ENCODE measurements at places on chromosomes 7 and 10.

GRCh38 chr10:98910048-98910447, 325.6 kb downstream of the HPSE2 start:
- DNase-seq: peak; percentile 99

DNA sequence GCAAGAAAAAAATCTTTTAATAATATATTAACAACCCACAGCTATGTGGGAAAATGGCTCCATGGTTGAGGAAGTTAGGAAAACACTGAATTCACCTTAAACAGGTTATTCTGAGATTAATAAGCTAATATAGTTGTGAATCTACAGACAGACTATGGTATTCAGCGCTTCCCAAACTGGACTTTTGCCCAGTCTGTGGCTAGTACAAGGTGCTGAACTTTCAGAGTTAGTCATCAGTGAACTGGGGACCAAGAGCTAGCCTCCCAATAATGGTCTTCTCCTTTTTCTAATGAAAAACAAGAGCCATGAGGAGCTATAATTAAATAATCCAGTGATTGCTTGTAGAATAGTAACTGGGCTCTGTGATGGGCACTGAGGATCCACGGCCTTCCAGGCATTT, 65.3 kb downstream of the FRMPD2 start:
- DNase-seq: no peak

DNA sequence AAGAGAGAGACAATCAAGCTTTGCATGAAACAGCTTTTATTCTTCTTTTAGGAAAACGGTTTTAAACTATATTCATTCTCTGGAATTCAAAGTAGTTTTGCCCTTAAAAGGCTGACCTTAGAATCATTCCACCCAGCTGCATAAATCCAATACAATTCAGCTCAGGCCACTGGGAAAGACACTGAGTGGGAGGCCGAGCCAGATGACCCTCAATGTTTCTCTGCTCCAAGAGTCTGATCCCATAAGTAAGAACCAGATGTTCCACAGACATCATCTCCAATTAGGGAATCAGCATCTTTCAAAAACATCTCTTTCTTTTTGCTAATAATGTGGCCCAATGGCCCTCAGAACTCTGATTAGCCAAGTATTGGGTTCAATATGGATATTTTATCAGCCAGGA, 26.1 kb downstream of the CREB3L2 start:
- no peak for DNase-seq

DNA sequence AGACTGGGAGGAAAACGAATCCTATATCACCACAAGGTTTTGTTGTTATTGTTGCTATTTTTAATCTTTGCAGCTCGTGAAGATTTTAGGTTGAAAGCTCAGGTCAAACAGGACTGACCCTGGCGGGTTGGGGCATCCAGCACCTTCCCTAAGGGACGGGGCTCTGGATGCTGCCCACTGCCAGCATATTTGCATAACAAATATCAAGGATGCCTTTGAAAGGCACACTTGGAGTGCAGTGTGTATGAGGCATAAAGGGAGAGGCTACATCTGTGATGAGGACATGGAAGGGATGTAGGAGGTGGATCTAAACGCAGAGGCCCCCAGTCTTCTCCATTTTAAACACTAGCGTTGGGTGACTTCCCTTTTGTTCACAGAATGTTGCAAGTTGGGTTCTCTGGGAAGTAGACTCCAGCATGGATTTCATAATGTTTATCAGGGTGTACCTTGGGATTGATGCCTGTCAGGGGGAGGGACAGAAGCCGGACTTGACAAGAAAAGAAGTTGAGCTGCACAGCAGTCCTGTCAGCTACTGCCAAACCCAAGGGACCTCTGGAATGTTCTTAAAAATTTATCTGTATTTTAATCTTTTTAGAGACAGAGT, 181.1 kb upstream of the IMMP2L start:
- no peak for DNase-seq

- no peak for DNase-seq
Observed at GRCh38 chr10:43125881-43126731, 12.1 kb upstream of the CSGALNACT2 start.

DNA sequence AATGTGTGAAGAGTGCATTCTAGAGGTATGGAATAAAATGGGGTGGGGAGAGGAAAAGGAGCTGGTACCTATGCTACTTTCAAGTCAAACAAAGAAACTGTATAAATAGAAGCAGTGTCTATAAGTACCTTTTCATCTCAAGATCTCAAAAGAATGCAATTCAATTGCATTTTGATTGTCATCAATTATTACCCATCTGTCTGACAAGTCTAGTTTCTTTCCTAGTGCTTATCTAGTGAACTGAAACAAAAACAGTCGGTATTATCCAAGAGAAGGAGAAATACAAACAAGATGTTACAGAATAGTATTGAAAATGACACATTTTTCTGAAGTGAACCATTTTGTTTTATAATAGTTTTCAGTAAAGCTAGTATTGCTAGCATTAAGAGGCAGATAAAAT, 754.5 kb upstream of the LRRN3 start:
- no peak for DNase-seq

DNA sequence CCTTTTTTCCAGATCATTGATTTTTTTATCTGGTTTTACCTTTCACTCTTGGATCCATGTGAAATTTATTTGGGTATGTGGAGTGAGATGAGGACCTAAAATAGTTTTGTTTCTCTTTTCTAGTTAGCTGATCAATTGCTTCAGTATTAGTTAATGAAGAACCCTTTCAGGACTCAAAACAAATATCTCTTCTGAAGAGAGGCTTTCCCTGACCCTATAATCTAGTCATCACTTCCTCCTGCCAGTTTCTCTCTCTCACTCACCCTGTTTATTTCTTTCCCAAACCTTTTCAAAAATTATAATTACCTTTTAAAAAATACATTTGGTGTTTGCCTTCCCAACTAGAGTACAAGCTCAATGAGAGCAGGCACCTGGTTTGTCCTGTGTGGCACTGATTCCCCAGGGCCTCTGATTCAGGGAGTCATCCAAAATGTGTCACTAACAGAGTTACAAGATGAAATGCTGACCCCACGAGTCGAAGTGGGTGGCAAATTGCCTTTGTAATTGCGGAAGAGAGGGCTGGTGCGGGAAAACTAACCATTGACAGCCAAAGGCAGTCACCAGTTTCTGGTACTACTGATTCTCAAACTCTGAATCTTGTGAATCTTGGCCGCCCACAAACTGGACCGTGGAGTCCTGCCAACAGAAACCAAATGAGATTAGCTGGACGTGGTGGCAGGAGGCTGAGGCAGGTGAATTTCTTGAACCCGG, 2.4 kb downstream of the TMEM140 start:
- no peak for DNase-seq

DNA sequence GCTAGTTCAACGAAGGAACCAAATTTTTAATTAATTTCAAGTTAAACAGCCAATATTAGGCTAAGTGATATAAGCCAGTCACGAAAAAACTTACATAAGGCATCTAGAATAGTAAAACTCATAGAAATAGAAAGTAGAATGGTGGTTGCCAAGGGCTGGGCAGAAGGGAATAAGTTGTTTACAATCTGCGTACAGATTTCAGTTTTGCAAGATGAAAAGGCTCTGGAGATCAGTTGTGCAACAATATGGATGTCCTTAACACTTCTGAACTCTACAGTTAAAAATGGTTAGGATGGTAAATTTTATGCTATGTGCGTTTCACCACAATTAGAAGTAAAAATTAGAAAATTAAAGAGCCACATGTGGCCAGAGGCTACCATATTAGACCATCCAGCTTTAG, 13.3 kb downstream of the SCRN1 start:
- no peak for DNase-seq

DNA sequence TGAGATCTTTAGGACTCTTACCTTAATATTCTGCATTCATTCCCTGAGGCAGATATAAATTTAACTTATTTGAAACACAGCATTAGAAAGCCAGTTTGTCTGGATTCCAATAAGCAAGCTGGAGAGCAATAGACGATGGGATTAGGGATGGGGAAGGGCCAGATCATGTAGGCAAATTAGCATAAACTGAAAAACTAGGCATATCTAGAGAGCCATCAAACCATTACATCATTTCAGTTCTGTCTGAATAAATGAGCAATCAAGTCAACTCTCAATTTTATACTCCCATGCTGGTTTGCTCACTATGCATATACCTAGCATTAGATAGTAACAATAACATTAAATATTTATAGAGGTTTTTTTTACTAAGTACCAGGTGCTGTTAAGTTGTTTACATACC, 583.6 kb upstream of the LRRN3 start:
- no peak for DNase-seq

- DNase-seq: no peak
Observed at GRCh38 chr10:52019656-52020055, 294.4 kb upstream of the DKK1 start.

DNA sequence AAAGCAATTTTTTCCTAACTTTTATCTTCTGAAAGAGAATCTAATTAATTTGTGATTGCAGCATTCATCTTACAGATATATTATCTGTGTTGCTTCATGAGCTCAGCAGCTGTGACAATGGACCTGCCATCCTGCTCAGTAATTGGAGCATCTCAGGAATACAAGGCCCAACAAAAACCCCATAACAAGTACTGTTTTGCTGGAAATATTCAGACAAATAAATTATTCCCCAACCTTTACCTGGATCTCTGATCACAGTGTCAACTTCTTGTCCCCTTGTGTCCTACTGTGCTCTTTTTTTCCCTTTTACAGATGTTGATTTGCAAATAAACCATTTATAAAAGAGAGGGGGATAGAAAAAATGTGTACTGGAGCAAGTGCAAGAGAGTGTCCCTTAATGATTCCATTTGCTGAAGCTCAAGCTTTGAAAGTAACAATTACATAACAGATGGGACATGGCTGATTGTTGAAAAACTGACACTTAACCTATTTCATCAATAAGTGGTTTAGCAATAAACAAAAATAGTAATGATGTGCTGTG, 1063.4 kb upstream of the GHITM start:
- DNase-seq: no peak

DNA sequence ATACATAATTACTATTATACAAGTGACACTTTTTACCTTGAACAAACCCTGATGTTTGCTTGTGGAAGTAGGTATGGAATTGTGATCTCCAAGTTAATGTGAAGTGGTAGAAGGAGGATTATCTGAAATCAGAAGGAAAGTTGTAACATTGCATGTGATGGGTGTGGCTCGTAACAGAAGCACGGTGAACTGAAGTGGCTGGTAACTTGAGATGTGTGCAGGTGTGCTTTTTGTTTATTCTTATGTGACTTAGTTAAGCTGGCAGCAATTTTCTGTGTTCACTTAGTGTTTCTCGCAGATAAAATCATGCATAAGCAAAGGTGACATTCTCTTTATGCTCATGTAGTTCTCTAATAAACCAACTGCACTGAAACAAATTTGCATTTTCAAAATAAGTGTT, 82.3 kb downstream of the ZEB1 start:
- peak; percentile 9 for DNase-seq

GRCh38 chr7:9082203-9082602, 648.8 kb downstream of the NXPH1 start:
- no peak for DNase-seq

DNA sequence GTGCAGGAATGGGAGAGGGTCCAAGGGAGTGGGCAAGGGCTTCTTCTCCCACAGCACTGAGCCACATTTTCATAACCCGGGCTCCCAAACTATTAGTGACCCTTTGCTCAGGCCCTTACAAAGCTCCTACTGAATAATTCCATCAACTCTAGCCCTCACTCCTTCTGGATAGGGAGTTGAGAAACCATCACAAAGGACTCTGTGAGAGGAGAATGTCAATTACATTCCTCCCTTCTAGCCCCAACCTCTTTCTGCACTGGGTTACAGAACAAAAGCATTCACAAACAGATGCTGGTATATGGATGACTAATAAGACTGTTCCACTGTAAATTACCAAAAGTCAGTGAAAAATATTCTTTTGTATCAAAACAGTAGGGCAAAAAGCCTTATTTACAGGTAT, 203.7 kb downstream of the SORCS1 start:
- DNase-seq: no peak

DNA sequence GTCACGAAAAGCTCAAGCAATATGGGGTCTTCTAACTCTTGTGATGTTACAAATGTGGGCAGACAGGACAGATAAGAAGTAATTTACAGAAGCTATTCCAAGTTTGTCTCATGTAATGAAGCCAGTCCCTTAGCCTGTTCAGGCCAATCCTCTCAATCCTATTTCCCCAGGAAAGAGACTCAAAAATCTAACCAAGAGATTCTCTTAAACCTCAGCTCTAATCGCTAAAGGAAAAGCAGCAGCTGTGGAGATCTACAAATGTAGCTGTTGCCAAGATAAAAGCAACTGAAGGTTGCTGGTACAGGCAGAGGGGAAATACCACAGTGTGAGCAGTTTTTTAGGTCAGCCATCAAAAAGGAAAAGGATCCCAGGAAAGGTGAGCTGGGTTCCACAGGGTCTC, 39.3 kb downstream of the ANK3 start:
- DNase-seq: no peak

DNA sequence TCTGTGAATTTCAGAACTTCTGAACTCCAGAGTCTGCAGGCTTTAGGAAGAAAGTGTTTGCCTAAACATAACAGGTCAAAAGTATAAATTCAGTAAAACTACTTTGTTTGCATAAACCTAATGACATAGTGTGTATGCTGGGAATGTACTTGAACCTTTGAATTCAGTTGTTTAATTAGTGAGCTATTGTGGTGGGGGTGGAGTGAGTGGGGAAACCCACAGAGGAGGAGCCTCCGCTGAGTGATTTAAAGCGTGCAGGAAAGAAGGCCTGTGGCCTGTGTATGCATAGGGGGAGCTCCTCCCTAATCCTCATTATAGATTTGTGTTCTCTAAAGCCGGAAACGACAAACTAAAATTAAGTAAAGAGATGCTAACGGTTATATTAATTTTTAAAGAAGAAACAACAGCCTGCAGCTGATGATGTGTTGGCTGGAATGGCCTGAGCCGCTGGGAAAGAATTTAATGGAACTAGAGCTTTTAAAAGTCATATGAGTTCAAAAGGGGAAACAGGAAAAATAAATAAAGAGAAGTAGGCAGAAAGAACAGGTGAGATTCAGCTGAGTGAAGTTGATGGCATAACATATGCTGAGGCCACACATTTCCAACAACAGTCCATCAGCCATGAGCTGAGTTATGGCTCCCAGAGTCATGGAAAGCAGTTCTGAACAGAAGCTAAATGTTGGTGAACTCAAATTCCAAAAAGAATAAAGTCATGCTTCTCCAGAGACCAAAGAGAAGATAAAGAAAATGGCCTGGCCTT, 595.0 kb downstream of the GRM8 start:
- DNase-seq: no peak

- no peak for DNase-seq
Observed at GRCh38 chr10:26502986-26503385, 64.8 kb downstream of the APBB1IP start.

- no peak for DNase-seq
Observed at GRCh38 chr7:69640925-69641594, 42.8 kb downstream of the AUTS2 start.

- peak; percentile 75 for DNase-seq
Observed at GRCh38 chr7:22728401-22729029, 1.5 kb downstream of the IL6 start.

DNA sequence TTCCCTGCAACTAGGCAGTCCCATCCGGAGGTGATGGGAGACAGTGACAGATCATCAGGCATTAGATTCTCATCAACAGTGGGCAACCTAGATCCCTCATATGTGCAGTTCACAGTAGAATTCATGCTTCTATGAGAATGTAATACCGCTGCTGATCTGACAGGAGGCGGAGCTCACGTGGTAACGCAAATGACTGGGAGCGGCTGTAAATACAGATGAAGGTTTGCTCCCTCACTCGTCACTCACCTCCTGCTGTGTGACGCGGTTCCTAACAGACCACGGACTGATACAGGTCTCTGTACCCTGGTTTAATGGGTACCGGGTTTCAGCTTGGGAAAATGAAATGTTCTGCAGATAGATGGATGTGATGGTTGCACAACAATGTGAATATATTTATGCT, 47.8 kb upstream of the PIK3AP1 start:
- DNase-seq: no peak
